Diencephalon (tissue), 1 donor: ENCODE measurements at places on chromosomes 11 and 22. TPM values are rescaled to one million over a fixed set of nuclear protein-coding genes. Genes with fewer than 3 reads are reported as not detected.

Gene MS4A4E
- not detected for total RNA-seq

Gene MSANTD4
- total RNA-seq = 73.1 TPM

Gene CHRNA10
- 0.92 TPM for total RNA-seq

Gene CASP1
- total RNA-seq = 3.7 TPM

Gene CCDC116
- 0.23 TPM for total RNA-seq

Gene SSTR3
- 1.2 TPM for total RNA-seq

Gene ZNF214
- 14.1 TPM for total RNA-seq

Gene MRGPRX4
- not detected for total RNA-seq

Gene OR8B8
- total RNA-seq = not detected

Gene CALCA
- not detected for total RNA-seq

Gene MYO7A
- 3.5 TPM for total RNA-seq

Gene NOX4
- 9.7 TPM for total RNA-seq

Gene FAM227A
- total RNA-seq = 9.2 TPM

Gene ARL2
- 73.4 TPM for total RNA-seq

Gene MS4A6E
- total RNA-seq = not detected

Gene MN1
- 12.9 TPM for total RNA-seq

Gene NCAM1
- 689 TPM for total RNA-seq

Gene PLCB3
- 7.8 TPM for total RNA-seq

Gene WNT11
- total RNA-seq = 0.69 TPM

Gene OR52N2
- not detected for total RNA-seq

Gene PLAAT5
- total RNA-seq = 5.5 TPM

Gene CELSR1
- total RNA-seq = 4.4 TPM

Gene FAM111B
- total RNA-seq = 7.2 TPM

Gene MPPED1
- total RNA-seq = 14.1 TPM

Gene IL18
- total RNA-seq = 1.8 TPM

Gene PATE4
- total RNA-seq = not detected

Gene MRGPRE
- not detected for total RNA-seq

Gene MPEG1
- total RNA-seq = 3.0 TPM

Gene TRIM6
- 1.2 TPM for total RNA-seq

Gene ARFIP2
- 37.6 TPM for total RNA-seq

Gene PKDREJ
- under 0.01 TPM for total RNA-seq

Gene TBX1
- not detected for total RNA-seq

Gene PHF21B
- total RNA-seq = 8.8 TPM

Gene GAL
- 1.8 TPM for total RNA-seq

Gene BAIAP2L2
- 0.69 TPM for total RNA-seq

Gene OR8H3
- not detected for total RNA-seq

Gene ZNF215
- total RNA-seq = 3.5 TPM

Gene MUC6
- total RNA-seq = not detected

Gene OR8G5
- not detected for total RNA-seq

Gene TNNT3
- not detected for total RNA-seq

Gene CLCF1
- not detected for total RNA-seq

Gene TRIM3
- total RNA-seq = 48.4 TPM

Gene GCAT
- 13.8 TPM for total RNA-seq

Gene SCARF2
- 3.5 TPM for total RNA-seq

Gene MGAT3
- 42.9 TPM for total RNA-seq

Gene AGBL2
- 1.8 TPM for total RNA-seq

Gene SERHL2
- total RNA-seq = 4.4 TPM

Gene AQP11
- total RNA-seq = 8.1 TPM

Gene MMP13
- total RNA-seq = not detected

Gene APOL5
- total RNA-seq = not detected

Gene TUBA8
- 16.4 TPM for total RNA-seq

Gene FGF4
- total RNA-seq = not detected

Gene LMO1
- 12.9 TPM for total RNA-seq

Gene OR8D4
- total RNA-seq = 0.23 TPM

Gene NAV2
- total RNA-seq = 11.1 TPM

Gene GALNT18
- total RNA-seq = 23.5 TPM

Gene SCN2B
- total RNA-seq = 15.0 TPM

Gene OR2D2
- total RNA-seq = 1.4 TPM

Gene PANX1
- total RNA-seq = 141 TPM

Gene SAC3D1
- 6.9 TPM for total RNA-seq
